Esophagus muscularis mucosa (tissue), 4 donors: ENCODE measurements at places on chromosomes 1 and 21. TPM values are rescaled to one million over a fixed set of nuclear protein-coding genes. Genes with fewer than 3 reads are reported as not detected.

- no peak overlapping the region for H3K4me3 ChIP-seq
- peaks cover 13% of the 10 kb centered on the region for H3K4me1 ChIP-seq
- H3K27me3 ChIP-seq: no peaks in the 10 kb centered on the region
- peak; percentile 70 for DNase-seq
Observed at GRCh38 chr1:228862542-228863505, 127.5 kb downstream of the RHOU start.

DNA sequence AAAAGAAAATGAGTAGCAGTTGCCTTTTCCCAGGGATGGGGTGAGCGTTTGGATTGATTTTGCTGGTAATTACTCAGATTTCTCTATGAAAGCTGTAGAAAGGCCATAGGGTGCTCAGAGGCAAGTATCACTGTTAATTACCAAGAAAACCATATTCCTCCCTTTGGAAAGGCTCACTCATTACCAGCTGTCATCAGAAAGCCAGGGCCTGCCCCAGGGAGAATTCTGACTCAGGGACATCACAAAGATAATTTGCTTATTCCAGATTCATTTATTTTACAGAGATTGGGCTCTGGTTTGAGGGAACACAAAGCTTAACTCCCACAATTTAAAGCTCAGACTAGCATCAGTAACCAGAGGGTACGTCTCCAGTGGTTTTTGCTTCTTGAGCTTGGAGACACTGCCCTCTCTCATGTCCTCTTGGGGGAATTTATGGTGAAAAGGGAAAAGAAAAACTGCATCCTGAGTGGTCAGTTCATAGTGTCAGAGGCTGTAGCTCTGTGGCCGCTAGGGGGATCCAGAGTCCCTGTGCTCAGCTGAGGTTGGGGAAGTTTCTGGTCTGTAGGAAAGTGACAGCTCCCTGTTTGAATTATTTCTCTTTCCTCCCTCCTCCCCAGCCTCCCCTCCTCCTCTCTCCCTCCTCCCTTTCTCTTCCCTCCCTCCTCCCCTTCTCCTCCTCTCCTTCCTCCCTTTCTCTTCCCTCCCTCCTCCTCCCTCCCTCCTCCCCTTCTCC, 204.3 kb downstream of the KCNJ6 start:
- H3K27me3 ChIP-seq: peaks cover 2% of the 10 kb centered on the region
- no peak overlapping the region for H3K27ac ChIP-seq
- no peaks in the 10 kb centered on the region for H3K36me3 ChIP-seq

GJA9 gene
- not detected for total RNA-seq

GRCh38 chr1:235145639-235146038, 15.4 kb downstream of the RBM34 start:
- H3K4me1 ChIP-seq: no peaks in the 10 kb centered on the region
- no peak overlapping the region for H3K27ac ChIP-seq

DNA sequence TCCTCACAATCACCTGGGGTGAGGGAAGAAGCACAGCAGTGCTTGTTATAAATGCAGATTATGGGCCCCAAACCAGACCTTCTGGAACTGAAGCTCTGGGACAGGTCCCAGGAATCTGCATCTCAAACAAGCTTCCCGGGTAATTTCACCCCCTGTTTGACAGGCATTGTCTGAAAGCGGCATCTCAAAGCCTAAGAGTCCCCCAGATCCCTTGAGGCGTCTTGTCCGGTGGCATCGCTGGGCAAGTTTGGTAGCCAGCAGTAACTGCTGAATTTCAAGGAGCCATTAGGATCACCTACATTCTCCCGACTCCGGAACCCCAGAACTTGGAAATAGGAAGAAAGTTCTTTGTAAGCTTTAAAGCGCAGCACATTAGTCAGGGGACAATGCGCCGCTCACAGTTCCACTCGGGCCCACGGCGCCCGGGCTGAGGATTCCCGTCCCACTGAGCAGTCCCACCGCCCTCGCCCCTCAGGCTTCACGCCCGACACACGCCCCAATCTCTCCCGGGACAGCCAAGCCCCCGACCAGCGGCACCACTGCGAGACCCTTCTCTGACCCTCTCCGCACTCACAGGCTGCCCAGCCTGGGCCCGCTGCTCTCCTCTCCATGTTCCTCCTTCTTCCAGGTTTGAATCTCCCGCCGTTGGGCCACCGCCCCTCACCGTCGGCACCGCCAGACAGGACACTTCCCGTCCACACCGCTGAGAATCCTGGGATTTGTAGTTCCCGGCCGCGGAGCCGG, at the start of gene IQGAP3:
Gene IQGAP3 (minus strand): TSS at position 647 of the 744 bp plus-strand sequence. CDS start 36 bp downstream, at position 611.
- H3K27me3 ChIP-seq: peaks cover 8% of the 10 kb centered on the region
- H3K27ac ChIP-seq: no peak within 1 kb of the TSS
- no peaks in the 10 kb centered on the region for H3K36me3 ChIP-seq

DNA sequence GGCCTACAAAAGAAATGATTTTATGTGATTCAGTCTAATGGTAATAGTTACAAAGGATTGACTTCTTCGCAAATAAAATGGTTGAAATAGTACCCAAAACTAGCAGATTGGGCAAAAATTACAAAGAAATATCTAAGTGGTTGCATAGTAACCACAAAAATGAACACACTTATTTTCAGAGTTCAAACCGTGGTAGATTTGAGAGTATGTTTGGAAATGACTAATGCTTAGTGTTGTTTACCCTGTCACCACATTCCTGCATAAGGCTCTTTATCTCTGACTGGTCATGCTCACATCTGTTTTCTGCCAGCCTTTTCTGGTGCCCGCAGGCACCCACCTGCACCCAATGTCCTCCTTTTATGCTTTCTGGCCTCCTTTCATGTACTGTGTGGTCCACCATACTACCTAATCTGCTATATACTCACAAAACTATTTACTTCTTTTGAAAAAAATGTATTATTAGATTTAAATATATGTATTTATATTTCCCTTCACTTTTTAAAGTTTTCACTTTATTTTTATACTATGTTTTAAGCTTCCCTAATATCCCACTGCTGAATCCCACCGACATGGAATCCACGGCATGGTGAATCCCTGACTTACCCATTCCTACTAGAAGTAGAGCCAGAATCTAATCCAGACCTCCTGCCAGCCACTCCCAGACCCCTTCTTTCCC, 30.3 kb downstream of the PTPRC start:
- no peak overlapping the region for H3K4me3 ChIP-seq
- DNase-seq: no peak
- no peak overlapping the region for H3K27ac ChIP-seq
- H3K36me3 ChIP-seq: no peaks in the 10 kb centered on the region
- no peaks in the 10 kb centered on the region for H3K4me1 ChIP-seq
- no peaks in the 10 kb centered on the region for H3K27me3 ChIP-seq

DNA sequence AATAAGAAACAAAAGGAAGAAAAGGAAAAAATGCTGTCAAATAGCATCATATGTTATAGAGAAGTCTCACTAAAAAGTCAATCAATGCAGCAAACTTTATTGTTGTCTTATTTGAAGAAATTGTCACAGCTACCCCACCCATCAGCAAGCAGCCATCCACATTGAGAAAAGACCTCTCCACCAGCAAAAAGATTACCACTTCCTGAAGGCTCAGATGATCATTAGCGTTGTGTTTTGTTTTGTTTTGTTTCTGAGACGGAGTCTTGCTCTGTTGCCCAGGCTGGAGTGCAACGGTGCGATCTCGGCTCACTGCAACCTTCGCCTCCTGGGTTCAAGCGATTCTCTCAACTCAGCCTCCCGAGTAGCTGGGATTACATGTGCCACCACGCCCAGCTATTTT, 29.0 kb downstream of the ATP2B4 start:
- H3K4me3 ChIP-seq: no peak overlapping the region
- H3K27me3 ChIP-seq: no peaks in the 10 kb centered on the region
- no peak for DNase-seq
- peaks cover 96% of the 10 kb centered on the region for H3K4me1 ChIP-seq

DNA sequence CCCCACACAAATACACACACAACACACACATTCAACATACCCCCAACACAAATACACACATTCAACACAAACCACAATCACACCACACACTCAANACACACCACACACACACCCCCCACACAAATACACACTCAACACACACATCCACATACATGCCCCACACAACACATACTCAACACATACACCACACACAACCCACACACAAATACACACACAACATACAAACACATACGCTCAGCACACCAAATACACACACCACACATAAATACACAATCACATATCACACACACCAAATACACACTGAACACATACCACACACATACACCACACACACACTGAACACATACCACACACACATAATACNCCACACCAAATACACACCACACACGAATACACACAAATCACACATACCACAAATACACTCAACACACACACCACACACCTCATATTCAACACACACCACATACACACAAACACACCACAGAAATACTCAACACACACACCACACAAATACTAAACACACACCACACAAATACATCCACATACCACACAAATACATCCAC, 48.9 kb downstream of the PRDM15 start:
- no peaks in the 10 kb centered on the region for H3K4me1 ChIP-seq
- DNase-seq: no peak
- no peaks in the 10 kb centered on the region for H3K27me3 ChIP-seq
- H3K4me3 ChIP-seq: no peak overlapping the region
- peaks cover 47% of the 10 kb centered on the region for H3K36me3 ChIP-seq
- no peak overlapping the region for H3K27ac ChIP-seq

DNA sequence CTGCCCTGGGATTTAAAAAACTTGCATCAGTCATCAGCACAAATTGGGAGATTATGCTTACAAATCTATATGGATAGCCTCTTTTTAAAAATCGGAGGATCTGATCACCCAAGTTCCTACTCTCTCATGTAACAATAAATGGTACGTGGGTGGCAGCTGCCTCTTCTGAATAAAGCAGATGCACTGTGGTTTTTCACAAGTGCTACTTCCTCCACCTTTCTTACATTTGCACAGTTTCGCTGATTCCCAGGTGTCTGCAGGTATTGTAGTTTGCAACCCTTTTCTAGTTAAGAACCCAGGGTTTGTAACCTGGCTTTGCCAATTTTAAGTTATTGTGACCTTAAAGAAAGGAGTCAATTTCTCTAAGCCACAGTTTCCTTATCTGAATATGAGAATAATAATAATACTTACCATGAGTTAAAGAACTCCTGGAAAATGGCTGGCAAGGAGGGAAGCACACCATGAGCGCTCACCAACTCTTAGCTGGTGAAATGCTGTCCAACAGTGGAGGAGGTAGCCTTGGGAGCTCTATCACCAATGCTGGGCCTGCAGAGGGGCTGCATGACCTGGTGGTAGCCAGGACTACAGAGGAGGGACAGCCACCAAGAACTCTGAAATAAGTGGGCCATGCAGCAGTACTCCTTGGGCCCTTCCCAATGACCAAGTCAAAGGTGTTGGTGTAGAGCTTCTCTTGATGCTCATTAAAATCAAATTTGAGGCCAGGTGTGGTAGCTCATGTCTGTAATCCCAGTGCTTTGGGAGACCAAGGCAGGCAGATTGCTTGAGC, 30.2 kb upstream of the KCNA2 start:
- no peaks in the 10 kb centered on the region for H3K36me3 ChIP-seq
- peaks cover 18% of the 10 kb centered on the region for H3K4me1 ChIP-seq
- no peak for DNase-seq
- no peak overlapping the region for H3K27ac ChIP-seq
- peaks cover 2% of the 10 kb centered on the region for H3K27me3 ChIP-seq

DNA sequence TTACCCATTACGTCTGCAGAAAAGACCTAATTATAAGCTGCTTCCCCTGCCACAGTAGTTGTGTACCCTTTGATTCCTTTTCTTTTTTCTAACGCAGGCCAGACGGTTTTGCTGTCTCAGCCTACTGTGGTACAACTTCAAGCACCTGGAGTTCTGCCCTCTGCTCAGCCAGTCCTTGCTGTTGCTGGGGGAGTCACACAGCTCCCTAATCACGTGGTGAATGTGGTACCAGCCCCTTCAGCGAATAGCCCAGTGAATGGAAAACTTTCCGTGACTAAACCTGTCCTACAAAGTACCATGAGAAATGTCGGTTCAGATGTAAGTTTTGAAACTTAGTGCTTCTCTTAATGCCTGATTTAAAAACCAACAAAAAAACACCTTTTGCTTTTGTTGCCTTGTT, 35.8 kb downstream of the ATF6 start:
- H3K4me1 ChIP-seq: no peaks in the 10 kb centered on the region
- no peak overlapping the region for H3K4me3 ChIP-seq
- H3K27ac ChIP-seq: peak overlapping the region; percentile 4

DNA sequence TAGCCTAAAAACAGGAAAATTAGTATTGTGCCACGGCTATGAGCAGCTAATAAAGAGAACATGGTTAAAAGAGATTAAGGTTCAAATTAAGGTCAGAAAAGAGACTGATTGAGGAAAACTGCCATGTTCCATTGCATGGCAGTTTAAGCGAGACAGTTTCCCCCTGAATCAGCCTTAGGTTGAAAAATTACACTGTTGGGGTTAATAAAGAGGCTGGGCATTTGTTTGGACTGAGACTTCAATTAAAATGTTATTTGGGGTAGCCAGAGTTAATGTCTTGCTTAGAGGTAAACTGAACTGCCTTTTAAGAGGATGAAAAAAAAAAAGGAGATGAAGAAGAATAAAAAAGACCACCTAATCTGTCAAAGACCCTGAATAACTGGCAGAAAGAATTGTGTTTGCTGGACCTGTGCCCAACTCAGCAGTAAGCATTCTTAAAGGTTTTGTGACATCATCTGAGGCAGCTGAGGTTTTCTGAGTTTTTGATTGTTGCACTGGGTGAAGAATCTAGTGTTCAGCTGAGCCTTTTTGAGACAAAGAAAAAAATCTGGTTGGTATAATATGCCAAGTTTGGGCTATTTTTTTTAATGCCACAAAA, 17.7 kb upstream of the PROX1 start:
- no peak overlapping the region for H3K4me3 ChIP-seq
- no peak overlapping the region for H3K27ac ChIP-seq
- no peaks in the 10 kb centered on the region for H3K27me3 ChIP-seq
- DNase-seq: no peak

DNA sequence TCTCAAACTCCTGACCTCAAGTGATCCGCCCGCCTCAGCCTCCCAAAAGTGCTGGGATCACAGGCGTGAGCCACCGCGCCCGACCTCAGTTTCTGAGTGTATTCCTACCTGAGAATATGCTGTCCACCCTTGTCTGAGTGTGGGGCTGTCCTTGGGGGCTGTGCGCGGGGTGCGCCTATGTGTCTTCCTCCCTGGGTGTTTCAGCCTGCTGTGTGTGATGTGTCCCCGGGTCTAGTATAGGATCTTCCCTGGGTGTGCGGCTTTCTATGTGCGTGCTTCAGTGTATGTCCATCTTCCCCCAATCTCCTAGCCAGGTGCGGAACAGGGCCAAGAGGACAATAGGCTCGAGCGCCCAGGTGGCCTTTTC, 8.3 kb upstream of the ID3 start:
- peaks cover 49% of the 10 kb centered on the region for H3K4me1 ChIP-seq
- DNase-seq: no peak
- no peaks in the 10 kb centered on the region for H3K27me3 ChIP-seq
- H3K4me3 ChIP-seq: peak overlapping the region; percentile 78
- peak overlapping the region; percentile 91 for H3K27ac ChIP-seq
- H3K36me3 ChIP-seq: no peaks in the 10 kb centered on the region

- no peak for DNase-seq
Observed at GRCh38 chr1:32353431-32353830, 8.9 kb downstream of the FAM229A start.
